ENCODE measurements at places on chromosomes 3 and 15.

GRCh38 chr3:15932348-15933300, 134.8 kb upstream of the ANKRD28 start:
- no peak for DNase-seq

- DNase-seq, result no peak
Observed at GRCh38 chr15:67105065-67105951, 39.9 kb downstream of the SMAD3 start.

DNA sequence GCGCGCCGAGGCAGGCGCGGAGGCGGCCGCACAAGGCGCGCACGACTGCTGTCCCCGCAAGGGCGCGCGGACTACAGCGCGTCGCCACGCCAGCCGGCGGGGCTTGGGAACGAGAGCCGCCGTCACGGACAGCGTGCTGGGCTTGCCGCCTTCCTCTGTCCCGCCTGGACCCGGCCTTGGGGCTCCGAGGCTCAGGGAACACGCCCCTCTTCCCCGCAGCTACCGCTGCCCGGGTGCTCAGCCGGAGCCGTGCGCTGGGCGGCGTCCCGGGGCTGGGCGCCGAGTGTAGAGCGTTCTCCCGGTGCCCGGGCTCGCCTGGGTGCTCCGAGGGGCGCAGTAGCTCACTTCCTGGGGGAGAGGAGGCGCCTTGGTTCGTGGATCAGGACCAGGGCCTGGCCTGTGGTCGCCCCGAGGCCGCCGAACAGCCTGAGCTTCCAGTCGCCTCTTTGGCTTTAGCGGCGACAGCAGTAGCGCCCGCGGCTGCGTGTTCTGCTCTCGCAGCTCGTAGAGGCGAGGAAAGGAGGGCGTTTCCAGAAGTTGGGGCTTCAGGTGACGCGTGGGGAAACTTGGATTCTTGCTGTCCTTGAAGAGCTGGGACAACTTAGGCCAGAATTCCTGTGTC, 226.7 kb upstream of the C2CD4B start:
- DNase-seq, result no peak

GRCh38 chr3:99601515-99601914, 36.9 kb upstream of the COL8A1 start:
- DNase-seq, result no peak

GRCh38 chr3:142999881-143000280, 1.5 kb upstream of the U2SURP start:
- DNase-seq, result no peak

- no peak for DNase-seq
Observed at GRCh38 chr15:65055201-65055870, 10.1 kb downstream of the SLC51B start.

- DNase-seq, result no peak
Observed at GRCh38 chr3:128504963-128505730, 12.1 kb upstream of the GATA2 start.

Data from activated CD4-positive, CD25-positive, alpha-beta regulatory T cell (primary cell).